Activated CD8-positive, alpha-beta memory T cell treated with anti-CD3 and anti-CD28 coated beads, Interleukin-2, amount 10 ng/mL, durations not matched to agents 7 days and 5 days (primary cell): ENCODE measurements at places on chromosomes 3 and 15. TPM values are rescaled to one million over a fixed set of nuclear protein-coding genes. Genes with fewer than 3 reads are reported as not detected.

Gene HCLS1
- total RNA-seq: 312 TPM

Gene SCN5A
- not detected for total RNA-seq

Gene GOLGB1
- total RNA-seq: 30.6 TPM

Gene DNAJC17
- 45.6 TPM for total RNA-seq

Gene AMIGO3
- total RNA-seq: 1.2 TPM

Gene ZIC1
- not detected for total RNA-seq
